Left kidney (tissue), 8 donors: ENCODE measurements at places on chromosomes 3 and 15. TPM values are rescaled to one million over a fixed set of nuclear protein-coding genes. Genes with fewer than 3 reads are reported as not detected.

The SLC28A1 gene
- 7.5 TPM for polyA plus RNA-seq

The CEP63 gene
- polyA plus RNA-seq = 44.4 TPM

DNA sequence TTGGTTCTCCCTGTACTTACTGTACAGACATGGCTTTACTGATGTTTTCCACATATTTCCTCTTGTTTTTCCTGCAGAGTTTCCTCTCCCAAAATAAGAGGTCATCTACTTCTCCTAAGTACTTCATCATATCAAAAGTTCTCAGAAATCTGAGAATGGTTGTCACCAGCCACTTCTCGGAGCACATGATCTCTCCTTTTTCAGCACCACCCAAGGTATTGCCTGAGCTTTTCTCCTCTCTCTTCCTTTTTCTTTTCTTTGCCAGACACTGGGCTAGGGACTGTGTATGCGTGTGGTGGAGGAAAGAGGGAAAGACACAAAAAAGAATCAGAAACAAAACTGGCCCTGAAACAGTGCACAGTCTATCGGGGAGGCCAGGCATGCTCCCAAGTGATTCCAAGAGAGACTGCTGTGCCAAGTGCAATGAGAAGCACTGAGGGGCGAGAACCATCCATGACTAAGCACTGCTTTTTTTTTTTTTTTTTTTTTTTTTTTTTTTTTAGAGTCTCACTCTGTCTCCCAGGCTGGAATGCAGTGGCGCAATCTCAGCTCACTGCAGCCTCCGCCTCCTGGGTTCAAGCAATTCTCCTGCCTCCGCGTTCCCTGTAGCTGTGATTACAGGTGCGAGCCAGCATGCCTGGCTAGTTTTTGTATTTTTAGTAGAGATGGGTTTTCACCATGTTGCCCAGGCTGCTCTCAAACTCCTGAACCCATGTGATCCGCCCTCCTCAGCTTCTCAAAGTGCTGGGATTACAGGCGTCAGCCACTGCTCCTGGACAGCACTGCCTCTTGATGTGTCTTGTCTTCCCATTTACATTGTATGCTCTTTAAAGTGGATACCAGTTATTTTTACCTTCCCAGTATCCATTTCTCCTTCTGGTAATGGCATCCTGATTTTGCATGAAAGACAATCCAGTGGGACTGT, 194.0 kb upstream of the FEZF2 start:
- DNase-seq = no peak

DNA sequence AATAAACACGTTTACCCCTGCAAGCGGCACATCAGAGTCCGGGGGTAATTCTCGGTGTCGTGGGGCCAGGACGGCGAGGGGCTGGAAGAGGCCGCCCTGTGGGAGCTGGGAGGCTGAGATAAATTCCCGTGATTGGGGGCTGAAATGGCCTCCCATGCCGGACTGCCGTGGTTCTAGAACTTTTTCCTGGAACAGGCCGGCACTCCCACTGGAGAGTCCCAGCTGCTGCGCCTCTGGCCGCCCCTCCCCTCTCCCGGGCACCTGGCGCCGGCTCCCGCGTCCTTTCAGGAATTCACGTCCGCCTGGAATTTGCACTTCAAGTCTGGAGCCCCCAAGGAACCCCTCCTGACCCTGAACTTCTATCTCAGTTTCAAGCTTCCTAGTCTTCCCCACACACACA, 10.8 kb upstream of the LRRC2 start:
- DNase-seq = no peak

The CCR3 gene
- polyA plus RNA-seq = not detected

GRCh38 chr15:28977377-28978010, 91.7 kb downstream of the APBA2 start:
- no peak for DNase-seq

DNA sequence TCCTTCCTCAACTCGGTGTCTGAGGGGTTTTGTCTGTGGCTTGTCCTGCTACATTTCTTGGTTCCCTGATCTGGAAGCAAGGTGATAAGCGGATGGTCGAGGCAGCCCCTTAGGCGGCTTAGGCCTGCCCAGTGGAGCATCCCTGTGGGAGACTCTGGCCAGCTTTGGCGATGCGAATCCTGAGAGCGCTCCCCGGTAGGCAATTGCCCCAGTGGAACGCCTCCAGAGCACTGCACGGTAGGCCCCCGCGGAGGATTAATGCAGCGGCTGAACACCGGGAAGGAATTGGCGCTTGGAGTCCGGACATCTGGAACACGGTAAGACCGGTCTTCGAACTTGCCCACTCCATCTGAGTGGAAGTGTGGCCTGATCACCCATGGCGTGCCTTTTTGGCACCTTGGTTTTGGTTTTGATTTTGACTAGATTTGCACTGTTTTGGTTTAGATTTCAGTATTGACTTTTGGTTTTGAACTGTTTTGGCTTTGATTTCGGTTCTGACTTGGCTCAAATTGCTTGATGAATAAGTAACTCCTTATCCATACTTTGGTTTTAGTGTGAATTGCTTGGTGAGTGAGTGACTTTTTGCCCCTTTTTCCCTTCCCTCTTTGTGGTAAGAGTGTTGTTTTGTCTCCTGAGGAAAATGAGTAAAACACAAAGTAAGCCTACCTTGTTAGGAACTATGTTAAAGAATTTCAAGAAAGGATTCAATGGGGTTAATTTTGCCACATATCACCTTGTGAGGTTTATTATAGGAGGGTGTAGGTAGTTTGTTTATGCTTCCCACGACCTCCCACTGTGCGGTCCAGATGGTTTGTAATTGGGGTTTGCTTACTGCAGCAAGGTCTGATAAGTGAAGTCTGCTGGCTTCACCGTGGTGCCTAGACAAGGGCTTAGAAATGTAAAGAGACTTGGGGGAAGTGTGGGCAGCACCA, 27.1 kb upstream of the GPR156 start:
- no peak for DNase-seq

The PRR20G gene
- polyA plus RNA-seq = not detected

The ROPN1 gene
- polyA plus RNA-seq = 0.25 TPM

DNA sequence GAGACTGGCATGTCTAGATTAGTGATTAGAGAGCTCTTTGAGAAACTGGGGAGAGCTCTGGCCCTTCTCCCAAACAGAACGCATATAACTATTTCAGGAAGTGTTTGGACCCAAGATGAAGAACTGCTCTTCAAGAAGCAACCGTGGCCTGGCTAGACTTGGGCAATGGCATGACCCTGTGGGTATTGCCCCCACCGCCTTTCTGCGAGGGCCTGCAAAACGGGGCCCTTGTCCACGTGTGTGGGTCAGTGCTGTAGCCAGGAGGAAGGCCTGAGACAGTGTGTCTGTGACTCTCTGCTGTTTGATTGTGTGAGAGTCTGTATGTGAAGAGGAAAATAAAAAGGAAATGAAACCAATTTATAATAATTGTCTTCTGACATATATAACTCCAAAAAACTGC, 42.5 kb downstream of the EEFSEC start:
- DNase-seq = no peak
